ENCODE measurements at places on chromosomes 12 and 14.

- no peak for DNase-seq
Observed at GRCh38 chr14:81535396-81536164, 1.9 kb upstream of the SEL1L start.

DNA sequence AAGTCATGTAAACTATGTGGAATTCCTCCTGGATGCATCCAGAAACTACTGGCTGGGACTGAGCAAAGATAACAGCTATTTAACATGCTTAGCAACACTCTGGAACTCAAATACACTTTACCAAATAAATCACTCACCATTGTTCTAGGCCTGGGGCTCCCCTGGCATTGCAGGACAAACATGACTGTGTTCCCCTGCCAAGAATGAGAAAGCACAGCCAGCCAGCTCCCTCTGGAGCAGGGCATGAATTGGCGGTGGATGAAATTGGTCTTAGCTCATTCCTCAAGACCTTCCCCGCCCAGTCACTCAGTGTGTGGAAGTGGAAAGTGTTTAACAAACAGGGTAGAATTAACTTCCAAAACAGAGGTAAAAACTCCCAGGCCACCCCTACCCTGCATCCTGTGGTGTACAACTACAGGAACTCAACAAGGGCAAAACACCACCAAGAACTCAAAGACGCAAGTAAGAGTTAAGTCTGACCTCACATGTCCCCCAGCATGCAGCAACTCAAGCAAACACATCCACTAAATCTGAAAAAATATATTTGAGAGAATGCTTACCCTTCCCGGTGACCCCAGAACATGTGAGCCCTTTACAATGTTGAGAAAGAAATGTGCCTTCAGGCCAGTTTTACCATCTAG is 58.4 kb upstream of the BDKRB2 start:
- peak; percentile 75 for DNase-seq

DNA sequence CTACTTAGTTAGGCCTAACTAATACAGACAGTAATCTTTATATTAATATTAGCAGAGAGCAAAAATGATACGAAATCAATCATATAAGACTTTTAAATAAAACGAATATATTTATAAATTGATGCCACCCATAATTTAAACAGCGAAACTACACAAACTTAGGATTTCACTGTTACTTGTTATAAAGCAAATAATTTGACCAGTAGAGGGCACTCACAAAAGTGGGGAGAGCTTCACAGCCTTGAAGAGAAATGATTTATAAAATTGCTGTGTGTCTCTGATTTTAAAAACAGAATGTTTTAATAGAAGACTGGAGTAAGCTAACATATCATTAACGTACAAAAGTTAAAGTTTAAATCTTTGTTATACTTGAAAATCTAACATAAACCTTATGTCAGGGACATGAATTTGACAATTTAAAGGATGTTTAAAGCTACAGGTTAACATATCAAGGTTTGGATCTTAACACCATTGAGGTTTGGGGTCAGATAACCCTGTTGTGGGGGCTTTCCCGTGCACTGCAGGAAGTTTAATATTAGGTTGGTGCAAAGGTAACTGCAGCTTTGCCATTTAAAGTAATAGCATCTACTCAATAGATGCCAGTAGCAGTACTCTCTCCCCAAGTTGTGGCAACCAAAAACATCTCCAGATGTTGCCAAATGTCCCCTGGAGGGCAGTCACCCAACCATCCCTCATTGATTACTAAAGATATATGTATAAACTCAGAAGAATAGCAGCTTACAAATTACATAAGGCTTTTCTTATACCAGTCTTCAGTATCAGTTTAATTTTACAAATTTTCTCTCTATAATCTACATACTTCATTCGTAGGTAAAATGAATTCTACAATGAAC is 9.3 kb downstream of the KRAS start:
- DNase-seq = peak; percentile 61

GRCh38 chr12:96534339-96534738 is 45.0 kb downstream of the CFAP54 start:
- no peak for DNase-seq

- DNase-seq = peak; percentile 60
Observed at GRCh38 chr14:102594514-102595175, 2.2 kb downstream of the RCOR1 start.

GRCh38 chr12:131134523-131135310 is 181.0 kb downstream of the ADGRD1 start:
- no peak for DNase-seq

DNA sequence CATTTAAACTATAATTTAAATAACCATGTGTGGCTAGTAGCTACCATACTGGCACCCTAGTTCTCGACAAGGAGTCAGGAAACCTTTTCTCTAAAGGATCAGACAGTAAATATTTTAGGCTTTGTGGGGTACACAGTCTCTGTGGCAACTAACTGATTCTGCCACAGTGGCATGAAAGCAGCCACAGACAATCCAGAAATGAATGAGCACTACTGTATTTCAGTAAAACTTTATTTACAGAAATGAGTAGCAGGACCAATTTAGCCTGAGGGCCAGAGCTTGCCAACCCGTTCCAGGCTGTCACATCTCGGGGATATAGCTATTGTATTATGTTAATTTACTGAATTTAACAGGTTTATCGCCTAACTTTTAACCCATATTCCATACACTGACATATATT is 278.7 kb downstream of the ITPR2 start:
- DNase-seq = no peak

DNA sequence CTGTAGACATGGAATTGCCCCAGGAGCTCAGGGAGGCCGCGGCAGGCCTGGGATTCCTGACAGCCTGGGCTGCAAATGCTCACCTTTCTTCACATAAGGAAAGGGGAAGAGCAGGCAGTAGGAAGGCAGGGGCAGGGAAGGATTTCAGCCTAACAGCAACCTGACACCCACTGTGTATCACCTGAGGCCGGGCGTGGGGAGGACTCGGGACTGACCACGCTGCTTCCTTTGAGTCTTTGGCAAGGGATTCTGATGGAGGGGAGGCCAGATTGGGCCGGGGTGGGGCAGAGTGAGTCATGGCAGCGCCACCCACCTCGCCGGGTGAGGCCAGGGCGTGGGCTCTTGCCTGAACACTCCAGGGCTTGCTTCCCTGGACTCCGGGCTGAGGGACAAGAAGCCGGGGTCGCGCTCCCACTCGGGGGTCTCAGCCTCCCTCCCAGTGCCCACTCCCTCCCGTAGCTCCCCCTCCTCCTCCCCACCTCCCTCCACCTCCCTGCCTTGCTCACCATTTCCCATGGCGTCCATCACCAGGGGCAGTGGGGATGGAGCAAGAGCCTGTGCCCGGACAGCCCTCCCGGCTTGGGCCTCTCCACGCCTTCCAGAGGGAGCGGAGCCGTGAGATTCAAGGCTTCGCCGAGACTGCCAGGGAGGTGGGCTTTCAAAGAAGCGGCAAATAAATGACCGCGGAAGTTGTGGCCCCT is 247.9 kb upstream of the RTL1 start:
- DNase-seq = no peak

DNA sequence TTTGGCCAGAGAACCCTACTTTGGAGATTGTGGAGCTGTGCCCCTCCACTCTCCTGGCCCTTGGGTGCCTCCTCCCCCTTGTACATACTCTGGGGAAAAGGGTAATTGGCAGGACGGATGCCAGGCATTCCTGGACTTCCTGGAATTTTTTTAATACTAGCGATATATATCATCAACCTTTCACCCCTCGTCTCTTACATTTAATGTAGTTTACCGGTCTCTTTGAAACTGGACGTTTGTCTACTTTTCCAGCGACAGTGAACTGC is 767 bp upstream of the CRY1 start:
- peak; percentile 89 for DNase-seq

- DNase-seq = peak; percentile 56
Observed at GRCh38 chr14:76901171-76902055, 75.2 kb downstream of the LRRC74A start.

DNA sequence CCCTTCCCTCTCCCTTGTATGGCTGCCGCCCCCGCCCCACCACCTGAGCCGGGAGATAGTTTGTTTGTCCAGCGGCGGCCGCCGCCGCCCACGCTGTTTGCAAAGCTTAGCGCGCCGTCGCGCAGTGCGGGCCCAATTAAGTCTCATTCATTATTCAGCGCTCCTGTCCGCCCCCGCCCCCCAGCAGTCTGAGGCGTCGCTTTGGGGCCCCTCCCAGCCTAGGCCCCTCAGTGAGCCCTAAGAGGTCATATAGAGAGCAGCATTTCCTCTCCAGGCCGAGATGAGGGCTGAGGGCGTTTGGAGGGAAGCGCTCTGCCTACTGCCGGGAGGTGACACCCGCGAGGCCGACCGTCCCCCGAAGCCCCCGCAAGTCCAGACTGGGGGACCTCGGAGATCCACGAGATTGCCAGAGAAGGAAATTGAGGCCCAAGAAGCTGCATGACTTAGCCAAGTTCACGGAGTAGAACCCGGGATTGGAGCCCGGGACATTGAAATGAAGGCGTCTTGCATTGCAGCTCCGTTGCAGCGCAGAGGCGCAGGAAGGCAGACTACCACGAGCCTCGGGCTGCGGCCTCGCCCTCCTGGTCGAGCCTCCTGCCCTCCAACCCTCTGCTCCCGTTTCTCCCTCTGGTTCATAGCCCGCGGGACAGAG is at the start of gene DNAJC22:
DNAJC22 (plus strand) TSS at position 230 of the 652 bp plus-strand sequence. CDS start 1,985 bp downstream, outside the sequence.
- no peak for DNase-seq
